ENCODE measurements at places on chromosomes 7 and 10. TPM values are rescaled to one million over a fixed set of nuclear protein-coding genes. Genes with fewer than 3 reads are reported as not detected.

ZP3 gene
- total RNA-seq, result 1.6 TPM

OR2A7 gene
- 1.7 TPM for total RNA-seq

EPO gene
- not detected for total RNA-seq

PRRT4 gene
- 0.35 TPM for total RNA-seq

BAZ1B gene
- 118 TPM for total RNA-seq

C10orf143 gene
- total RNA-seq, result 5.7 TPM

RGR gene
- not detected for total RNA-seq

SCART1 gene
- total RNA-seq, result 1.4 TPM

TMEM273 gene
- 60.2 TPM for total RNA-seq

CYP2C19 gene
- not detected for total RNA-seq

IFIT1B gene
- total RNA-seq, result not detected

KIFBP gene
- total RNA-seq, result 21.0 TPM

SEMA3C gene
- not detected for total RNA-seq

CALHM1 gene
- not detected for total RNA-seq

ARL5B gene
- total RNA-seq, result 9.0 TPM

SMKR1 gene
- 13.9 TPM for total RNA-seq

HTR5A gene
- total RNA-seq, result not detected

AKR1C3 gene
- total RNA-seq, result not detected

CRYGN gene
- not detected for total RNA-seq

MCM7 gene
- total RNA-seq, result 452 TPM

HABP2 gene
- total RNA-seq, result not detected

C10orf67 gene
- total RNA-seq, result not detected

TMEM225B gene
- 0.70 TPM for total RNA-seq

ADAM12 gene
- total RNA-seq, result 0.31 TPM

CACNB2 gene
- not detected for total RNA-seq

ITGB8 gene
- total RNA-seq, result 0.27 TPM

HKDC1 gene
- total RNA-seq, result 0.15 TPM

ASAH2B gene
- 9.6 TPM for total RNA-seq
